IMR-90 (cell line): ENCODE measurements at places on chromosomes 4 and X. TPM values are rescaled to one million over a fixed set of nuclear protein-coding genes. Genes with fewer than 3 reads are reported as not detected.

The PCDH18 gene
- total RNA-seq, result 108 and 119 TPM in 2 replicates

The FGF16 gene
- total RNA-seq, result not detected in 2 replicates

The SULT1B1 gene
- total RNA-seq, result under 0.01 and 0.18 TPM in 2 replicates

The PASD1 gene
- not detected in 2 replicates for total RNA-seq

The ZDHHC15 gene
- not detected in 2 replicates for total RNA-seq

The CLDN34 gene
- total RNA-seq, result under 0.01 TPM in 1 of 2 replicates, not detected in the other

The DGAT2L6 gene
- not detected in 2 replicates for total RNA-seq

The PFKFB1 gene
- total RNA-seq, result under 0.01 TPM in 1 of 2 replicates, not detected in the other

The FAM47A gene
- not detected in 2 replicates for total RNA-seq

The SMIM43 gene
- 1.4 TPM in 2 replicates for total RNA-seq

The PPM1K gene
- 11.5 and 11.9 TPM in 2 replicates for total RNA-seq

The PLAC8 gene
- total RNA-seq, result not detected in 2 replicates

The ABCB7 gene
- 15.8 and 17.5 TPM in 2 replicates for total RNA-seq

The GYPB gene
- not detected in 2 replicates for total RNA-seq

The CLNK gene
- not detected in 2 replicates for total RNA-seq

The SMIM10L2A gene
- total RNA-seq, result under 0.01 TPM in 2 replicates

The ARAF gene
- total RNA-seq, result 9.1 and 10.8 TPM in 2 replicates

The ADGRG2 gene
- under 0.01 TPM in 2 replicates for total RNA-seq

The TCP11X1 gene
- not detected in 2 replicates for total RNA-seq

The MEPE gene
- total RNA-seq, result not detected in 2 replicates

The PCYT1B gene
- under 0.01 TPM in 1 of 2 replicates, not detected in the other for total RNA-seq

The MTNR1A gene
- total RNA-seq, result not detected in 2 replicates

The TGIF2LX gene
- total RNA-seq, result not detected in 2 replicates

The RBMX2 gene
- total RNA-seq, result 8.8 and 18.1 TPM in 2 replicates

The DGKK gene
- total RNA-seq, result not detected in 2 replicates

The RNF212 gene
- under 0.01 TPM in 2 replicates for total RNA-seq

The PABPC5 gene
- 0.90 and 1.7 TPM in 2 replicates for total RNA-seq

The SPANXN3 gene
- not detected in 2 replicates for total RNA-seq

The GABRE gene
- total RNA-seq, result 1.3 and 1.9 TPM in 2 replicates

The PPARGC1A gene
- under 0.01 TPM in 2 replicates for total RNA-seq

The NSUN7 gene
- not detected in 2 replicates for total RNA-seq

The UVSSA gene
- total RNA-seq, result 1.4 TPM in 2 replicates

The PQBP1 gene
- total RNA-seq, result 120 and 124 TPM in 2 replicates

The CCKAR gene
- not detected in 2 replicates for total RNA-seq

The ZNF630 gene
- total RNA-seq, result 0.28 and 0.54 TPM in 2 replicates

The SPANXC gene
- total RNA-seq, result not detected in 2 replicates

The HTN1 gene
- total RNA-seq, result not detected in 2 replicates

The SYTL4 gene
- 2.3 and 3.1 TPM in 2 replicates for total RNA-seq

The GPR50 gene
- not detected in 2 replicates for total RNA-seq

The ZCCHC12 gene
- total RNA-seq, result under 0.01 TPM in 1 of 2 replicates, not detected in the other

The YY2 gene
- 0.72 and 1.1 TPM in 2 replicates for total RNA-seq

The FHDC1 gene
- under 0.01 TPM in 2 replicates for total RNA-seq

The BDH2 gene
- 36.4 and 52.2 TPM in 2 replicates for total RNA-seq

The HMX1 gene
- total RNA-seq, result not detected in 2 replicates

The RGS12 gene
- 11.8 and 13.1 TPM in 2 replicates for total RNA-seq

The SOX3 gene
- total RNA-seq, result not detected in 2 replicates
